Amniotic stem cell (primary cell): ENCODE measurements at places on chromosomes 2 and 18.

DNA sequence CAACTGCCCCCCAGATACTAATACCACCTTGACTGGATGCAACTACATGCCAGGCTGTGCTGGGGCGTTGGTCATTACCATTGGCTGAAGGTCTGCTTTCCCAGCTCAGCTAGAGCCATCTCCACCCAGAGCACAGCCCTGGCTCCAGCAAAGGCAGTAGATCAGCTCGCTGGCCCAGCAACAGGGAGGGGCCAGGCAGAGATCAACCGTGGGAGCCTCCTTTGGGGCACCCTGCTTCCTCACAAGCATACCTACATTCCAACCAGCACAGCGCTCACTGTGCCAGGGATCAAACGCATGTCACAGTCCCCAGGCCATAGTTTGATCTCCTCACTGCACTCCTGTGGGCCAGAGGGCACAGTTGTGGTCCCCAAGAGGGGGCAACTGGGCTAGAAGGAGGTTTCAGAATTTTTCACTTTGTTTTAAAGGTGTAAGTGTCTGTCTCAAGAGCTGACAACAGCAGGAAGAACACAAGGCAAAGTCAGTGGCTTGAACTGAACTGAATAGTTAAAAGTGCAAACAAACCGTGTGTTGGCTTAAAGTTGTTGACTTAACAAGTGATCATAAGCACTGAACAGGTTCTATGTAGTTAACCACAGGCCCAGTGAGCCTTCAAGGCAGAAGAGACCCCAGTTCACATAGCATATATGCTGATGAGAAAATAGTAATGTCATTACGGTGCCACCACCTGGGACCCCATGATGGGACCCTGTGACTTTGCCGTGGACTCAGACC, 70.1 kb upstream of the BZW1 start:
- DNase-seq: no peak

GRCh38 chr2:49753344-49753985, 599.1 kb upstream of the FSHR start:
- no peak for DNase-seq

GRCh38 chr2:57177176-57177575, 869.4 kb upstream of the VRK2 start:
- no peak for DNase-seq

GRCh38 chr2:203470371-203470770, 64.7 kb downstream of the RAPH1 start:
- no peak for DNase-seq

DNA sequence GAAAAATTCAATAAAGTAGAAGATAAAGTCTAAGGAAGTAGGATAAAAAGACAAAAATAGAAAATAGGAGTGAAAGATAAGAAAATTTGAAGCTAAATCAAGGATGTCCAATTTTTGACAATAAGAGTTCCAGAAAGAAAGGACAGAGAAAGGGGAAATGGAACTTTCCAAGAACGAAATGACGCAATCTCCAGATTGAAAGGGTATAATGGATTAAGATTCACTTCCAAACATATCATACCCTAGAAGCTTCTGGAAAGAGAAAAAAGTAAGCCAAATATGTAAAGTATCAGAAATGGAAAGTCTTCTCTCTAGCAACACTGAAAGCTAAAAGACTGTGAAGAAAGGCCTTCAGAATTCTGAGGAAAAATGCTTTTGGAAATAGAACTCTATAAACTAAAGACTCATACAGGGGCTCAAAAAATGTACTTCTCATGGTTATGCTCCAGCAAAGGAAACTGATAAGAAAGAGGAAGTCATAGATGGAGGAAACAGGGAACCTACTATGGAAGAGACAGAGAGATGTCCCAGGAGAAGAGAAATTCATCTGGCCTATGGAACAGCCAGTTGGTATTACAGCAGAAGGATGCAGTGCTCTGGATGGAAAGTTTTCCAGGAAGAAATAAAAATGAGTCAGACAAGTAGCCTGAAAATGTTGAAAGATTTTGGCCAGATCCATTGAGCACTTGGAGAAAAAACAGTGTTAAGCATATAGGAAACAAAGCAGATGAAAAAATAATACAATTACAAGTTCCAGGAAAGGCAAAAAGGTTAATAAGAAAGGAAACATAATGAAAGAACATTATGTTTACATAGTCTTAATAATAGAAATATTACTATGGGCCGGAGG, 20.1 kb downstream of the CASP8 start:
- no peak for DNase-seq

- DNase-seq: no peak
Measured at GRCh38 chr2:143939626-143940330, 580.1 kb downstream of the ZEB2 start.

GRCh38 chr2:39320162-39320561, 76.4 kb upstream of the CDKL4 start:
- DNase-seq: no peak

DNA sequence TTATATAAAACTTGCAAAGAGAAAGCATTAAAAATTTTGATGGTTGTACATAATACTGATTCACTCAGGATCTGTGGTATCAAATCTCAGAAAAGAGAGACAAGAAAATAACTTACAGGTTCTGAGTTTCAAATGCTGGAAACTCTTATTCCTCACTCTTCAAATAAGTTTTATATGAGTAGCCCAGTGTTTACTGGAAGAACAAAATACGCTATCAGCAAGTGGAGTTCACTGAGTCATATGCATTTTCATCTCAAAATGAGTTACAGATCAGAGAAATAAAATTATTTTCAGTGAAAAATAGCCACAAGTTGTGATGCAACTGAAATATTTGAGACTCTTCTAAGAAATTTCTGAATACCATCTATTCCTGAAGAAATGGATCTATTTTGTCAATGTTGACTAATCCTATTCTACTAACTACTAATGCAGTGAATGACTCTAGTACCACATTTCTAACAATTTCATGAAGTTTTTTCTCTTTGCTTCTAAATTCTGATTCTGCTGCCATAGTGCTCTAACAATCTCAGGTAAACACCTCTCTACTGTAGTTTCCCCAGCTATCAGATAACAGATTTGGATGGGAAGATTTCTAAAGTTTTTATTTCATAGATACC, 391.7 kb downstream of the ZEB2 start:
- no peak for DNase-seq

DNA sequence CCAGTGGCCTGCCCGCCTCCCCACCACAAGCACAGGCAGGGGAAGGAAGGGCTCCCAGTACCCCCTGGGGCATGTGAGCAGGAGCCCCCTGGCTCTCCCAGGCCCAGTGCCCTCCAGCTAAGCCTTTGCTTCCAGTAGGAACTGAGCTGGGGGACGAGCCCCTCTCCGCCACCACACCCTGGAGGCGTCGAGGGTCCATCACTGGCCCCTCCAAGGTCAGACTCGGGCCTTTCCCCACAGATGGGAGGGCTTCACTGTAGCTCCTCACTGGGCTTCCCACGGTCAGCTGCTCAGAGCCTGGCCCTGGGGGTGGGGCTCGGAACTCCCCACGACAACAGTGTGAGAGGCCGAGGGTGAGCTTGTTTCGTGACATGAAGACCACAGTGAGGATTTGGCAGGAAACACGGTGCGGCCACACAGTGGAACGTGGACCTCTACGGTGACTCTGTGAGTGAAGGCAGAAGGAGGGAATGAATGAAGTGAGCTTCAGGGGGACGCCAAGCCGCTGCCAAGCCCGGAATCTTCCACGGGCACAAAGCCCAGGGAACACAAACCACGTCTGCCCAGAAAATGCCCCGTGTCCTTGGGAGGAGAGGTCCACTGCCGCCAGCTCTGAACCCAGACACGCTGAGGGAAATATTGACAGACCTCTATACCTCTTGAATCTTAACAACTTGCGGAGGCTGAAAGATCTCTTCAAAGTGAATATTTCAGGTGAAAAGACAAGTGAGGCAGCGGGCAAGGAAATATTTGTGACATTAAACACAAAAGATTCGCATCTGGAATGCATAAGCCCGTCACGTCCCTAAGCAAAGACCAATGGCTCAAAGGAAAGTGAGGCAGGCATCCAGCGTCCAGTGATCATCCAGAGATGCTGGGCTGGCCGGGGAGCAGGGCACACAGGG, 144.8 kb upstream of the GPC1 start:
- DNase-seq: no peak

DNA sequence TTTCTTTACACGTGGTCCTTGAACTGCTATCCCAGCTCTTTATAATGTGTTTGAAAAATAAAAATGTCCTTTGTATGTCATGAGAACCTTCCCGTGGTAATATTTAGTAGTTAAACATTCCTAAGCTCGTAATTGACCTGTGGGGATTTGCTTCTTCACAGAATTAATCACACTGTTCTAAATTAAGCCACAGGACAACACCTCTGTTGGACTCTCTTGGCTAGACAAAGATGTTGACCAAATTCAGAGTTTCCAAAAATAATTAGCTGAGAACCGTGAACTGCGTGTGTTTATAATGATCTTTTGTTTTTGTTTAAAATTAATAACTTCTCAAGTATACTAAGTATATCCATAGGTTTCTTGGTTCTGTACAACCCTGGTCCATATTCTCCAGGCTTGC, 146.1 kb downstream of the GBX2 start:
- DNase-seq: no peak

DNA sequence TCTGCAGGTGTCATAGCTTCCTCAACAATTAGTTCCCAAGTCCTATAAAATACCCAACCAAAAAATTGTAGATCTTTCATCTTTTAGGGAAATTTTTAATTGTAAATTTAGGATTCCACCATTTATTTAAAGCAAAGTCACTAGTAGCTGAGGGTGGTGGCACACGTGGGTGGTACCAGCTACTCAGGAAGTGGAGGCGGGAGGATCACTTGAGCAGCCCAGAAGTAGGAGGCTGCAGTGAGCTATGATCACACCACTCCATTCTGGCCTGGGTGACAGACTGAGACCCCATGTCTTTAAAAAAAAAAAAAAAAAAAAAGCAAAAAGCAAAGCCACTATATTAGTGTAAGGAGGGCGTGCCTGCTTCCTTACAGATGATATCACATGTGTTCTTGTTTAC, 60.3 kb upstream of the GREB1L start:
- DNase-seq: no peak

DNA sequence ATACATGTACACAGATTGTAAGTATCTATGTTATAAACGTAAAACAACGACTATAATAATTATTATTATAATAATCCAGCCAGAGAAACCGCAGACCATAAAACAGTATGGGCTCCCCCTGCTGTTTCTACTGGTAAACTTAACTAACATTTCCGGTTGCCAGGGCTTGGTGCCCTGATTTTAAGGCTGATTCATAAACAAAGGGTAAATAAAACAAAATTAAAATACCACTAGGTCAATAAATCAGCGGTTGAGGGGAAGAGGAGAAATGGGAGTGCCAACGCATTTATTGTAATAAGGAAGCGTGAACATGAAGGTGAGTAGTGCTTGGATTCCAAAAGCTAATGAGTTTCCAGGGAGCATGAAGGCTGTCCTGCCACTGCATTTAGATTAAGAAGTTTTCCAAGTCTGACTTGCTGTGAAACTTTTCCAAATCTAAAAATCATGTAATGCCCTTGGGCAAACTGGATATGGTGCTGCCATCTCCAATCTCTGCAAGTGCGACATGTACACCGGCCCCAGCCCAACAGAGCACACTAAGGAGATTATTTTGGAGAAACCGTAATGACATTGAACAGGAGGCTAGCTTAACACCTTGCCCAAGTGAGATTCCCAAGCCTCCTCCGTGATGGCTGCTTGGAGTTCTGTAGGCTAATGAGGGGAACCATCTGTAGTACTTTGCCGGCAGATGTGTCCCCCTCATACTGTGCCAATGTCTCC, 50.7 kb upstream of the HNRNPA3 start:
- DNase-seq: no peak

DNA sequence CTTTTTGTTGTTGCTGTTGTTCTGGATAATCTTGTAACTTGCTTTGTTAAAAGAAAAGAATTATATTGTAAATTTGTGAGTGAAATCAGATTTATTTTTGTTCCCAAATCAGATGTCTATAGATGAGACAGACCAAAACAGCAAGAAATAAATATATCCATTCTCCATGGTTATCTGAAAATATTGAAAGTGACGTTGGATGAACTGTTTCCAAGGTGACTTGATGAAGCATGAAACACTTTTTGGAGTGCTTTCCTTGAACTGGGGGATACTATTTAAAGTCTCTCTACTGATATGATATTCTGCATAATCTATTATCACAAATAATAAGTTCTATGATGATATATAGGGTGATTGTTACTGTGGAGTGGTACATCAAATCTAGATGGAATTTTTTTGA, 315.4 kb upstream of the THUMPD2 start:
- no peak for DNase-seq

DNA sequence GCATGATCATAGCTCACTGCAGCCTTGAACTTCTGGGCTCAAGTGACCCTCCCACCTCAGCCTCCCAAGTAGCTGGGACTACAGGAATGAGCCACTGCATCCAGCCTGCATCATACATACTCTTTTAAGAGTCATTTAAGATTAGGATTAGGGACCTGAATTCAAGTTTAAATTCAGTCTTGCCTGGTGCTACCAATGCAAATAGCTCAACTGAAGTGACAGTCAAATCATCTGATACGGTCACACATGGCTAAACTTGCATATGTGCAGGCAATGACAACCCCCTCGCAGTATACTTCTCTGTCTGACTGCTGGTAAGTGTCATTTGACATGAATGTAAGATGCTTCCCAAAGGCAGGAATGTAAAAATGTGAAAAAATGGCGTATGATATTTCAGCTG, 31.8 kb upstream of the TMEM131 start:
- no peak for DNase-seq

GRCh38 chr2:165239230-165239629, at the start of gene SCN2A:
TSS of gene SCN2A (plus strand) at chr2:165239414. CDS start at chr2:165295824, 56,410 bp downstream.
- DNase-seq: no peak

GRCh38 chr18:55999641-56000040, 411.6 kb upstream of the TCF4 start:
- no peak for DNase-seq

GRCh38 chr2:287471-287885, 413 bp downstream of the ALKAL2 start:
- DNase-seq: no peak

GRCh38 chr2:98847853-98848252, 88.2 kb downstream of the CRACDL start:
- no peak for DNase-seq

DNA sequence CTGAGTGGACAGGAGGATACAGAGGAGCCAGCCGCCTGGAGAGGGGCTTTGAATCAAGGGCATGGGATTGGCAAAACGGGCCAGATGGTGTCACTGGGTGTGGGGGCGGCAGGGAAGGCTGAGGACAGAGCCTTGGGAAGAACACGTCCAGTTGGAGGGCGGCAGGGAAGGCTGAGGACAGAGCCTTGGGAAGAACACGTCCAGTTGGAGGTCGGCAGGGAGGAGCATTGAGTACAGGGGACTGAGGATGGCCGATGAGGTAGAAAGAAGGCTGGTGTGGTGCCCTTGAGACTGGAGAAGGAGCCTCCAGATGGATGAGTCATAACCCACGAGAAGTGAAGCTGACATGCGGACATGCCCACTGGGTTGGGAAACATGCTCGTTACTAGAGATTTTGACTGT, 4.5 kb downstream of the HES6 start:
- DNase-seq: no peak
